ENCODE measurements at places on chromosomes 16 and 17.

DNA sequence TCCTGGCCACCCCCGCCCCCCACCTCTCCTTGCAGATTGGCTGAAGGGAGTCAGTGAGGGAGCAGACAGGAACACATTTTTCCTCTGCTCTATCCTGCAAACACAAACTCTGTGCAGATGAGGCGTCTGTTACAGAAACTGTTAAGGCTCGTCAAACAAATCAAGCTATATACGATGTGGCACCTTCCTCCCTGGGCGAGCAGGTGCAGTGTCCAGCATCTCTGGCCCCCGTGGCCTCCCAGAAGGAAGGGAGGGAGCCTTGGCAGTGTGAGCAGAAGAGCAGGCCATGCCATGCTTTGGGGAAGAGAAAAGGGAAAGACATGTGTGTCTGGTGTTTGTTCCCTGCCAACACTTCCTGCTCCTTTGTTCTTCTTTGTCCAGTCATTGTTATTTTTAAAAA, 267.8 kb downstream of the UTP18 start:
- no peak for DNase-seq

DNA sequence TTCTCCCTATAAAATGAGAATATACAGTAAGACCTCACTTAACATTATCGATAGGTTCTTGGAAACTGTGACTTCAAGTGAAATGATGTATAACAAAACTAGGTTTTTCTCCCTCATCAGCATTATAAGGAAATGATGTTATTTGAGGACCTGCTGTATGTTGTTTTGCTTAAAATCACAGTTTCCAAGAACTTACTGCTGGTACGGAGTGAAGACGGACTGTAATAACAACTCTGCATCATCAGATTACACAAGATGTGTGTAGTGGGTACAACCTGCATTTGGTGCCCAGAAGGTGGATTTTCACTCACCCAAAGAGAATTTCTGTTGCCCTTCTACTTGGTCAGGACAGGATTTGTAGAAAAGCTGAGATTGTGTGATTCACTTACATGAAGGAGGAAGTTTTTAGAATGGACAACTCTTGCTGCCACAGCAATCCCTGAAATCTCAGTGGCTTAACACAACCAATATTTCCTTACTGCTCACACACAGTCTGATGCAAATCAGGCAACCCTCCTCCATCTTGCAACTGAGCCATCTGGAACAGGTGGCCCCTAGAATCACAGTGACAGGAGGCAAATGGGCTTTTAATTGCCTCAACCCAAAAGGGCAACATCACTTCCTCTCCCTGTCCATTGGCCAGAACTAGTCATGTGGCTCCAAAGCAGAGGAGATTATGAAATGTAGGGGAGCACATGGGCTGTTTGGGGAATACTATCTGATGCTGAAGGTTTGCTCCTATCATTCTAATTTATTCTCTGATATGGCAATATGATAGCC, 67.6 kb upstream of the CACNG5 start:
- no peak for DNase-seq

DNA sequence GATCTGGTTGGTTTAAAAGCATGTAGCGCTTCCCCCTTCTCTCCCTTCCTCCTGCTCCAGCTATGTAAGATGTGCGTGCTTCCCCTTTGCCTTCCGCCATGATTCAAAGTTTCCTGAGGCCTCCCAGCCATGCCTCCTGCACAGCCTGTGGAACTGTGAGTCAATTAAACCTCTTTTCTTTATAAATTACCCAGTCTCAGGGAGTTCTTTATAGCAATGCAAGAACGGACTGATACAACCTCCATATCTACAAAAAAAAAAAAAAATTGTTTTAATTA, 16.6 kb upstream of the PDXDC1 start:
- no peak for DNase-seq

DNA sequence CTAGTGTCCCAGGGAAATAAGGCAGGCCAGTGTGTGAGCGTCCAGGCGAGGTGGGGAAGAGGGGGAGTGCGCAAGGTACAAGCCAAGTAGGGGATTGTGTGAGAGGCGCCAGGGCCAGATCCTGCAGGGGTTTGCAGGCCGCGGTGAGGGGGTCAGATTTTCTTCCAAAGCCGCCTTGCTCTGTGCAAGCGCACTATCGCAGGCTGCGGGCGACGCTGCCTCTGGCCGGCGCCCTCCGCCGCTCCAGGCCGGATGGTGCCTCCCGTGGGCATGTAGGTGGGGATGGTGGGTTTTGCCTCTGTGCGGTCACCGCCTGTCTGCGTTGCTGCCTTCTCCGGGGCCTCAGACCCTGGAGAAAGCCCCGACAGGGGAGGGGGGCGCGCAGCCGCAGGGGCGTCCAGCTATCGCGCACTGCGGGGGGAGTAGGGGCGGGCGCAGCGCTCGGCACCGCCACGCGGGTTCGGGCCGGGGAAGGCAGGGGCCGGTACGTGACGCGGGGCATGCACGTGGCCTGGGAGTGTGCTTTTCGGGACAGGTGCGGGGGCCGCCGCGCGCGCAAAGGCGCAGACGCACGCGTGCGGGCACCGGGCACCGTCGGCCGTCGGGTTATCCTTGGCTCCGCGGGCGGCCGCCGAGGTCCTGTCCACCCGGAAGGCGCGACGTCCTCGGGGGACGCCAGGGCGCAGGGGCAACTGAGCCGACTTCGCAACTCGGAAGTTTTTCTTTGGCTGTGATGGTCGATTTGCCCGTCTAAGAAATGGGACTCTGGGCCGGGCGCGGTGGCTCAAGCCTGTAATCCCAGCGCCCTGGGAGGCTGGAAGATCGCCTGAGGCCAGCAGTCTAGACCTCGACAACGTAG, 1.1 kb upstream of the HAPSTR1 start:
- DNase-seq: no peak

DNA sequence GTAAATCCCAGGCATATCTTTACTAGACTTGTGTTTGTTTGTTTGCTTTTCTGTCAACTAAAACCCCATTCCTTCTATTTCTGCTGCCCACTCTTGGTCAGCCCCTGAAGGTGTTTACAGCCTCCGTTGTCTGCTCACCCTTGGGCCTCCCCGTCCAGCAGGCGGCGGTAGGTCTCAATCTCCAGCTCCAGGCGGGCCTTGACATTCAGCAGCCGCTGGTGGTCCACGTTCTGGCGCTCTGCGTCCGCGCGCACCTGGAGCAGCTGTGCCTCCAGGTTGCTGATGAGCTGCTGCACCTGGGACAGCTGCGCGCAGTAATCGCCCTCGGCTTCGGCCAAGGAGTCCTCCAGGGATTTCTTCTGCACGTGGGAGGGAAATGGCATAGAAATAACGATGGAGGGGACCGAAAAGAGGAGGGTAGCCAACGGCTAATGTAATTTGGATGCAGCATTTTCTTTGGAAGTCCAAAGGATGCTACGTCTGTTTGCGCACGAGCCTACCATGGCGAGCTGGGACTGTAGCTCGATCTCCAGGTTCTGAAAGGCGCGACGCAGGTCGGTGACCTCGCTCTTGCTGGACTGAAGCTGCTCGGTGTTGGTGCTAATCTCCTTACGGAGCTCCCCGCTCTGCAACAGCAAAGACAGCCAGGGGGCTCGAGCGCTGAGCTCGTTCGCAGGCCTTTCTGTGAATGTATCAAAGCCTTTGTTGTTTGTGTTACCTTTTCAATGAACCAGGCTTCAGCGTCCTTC, 3.9 kb downstream of the KRT12 start:
- DNase-seq: no peak

- no peak for DNase-seq
Measured at GRCh38 chr17:27259356-27259755, 34.6 kb upstream of the WSB1 start.

GRCh38 chr17:27666831-27667560, 36.0 kb downstream of the LGALS9 start:
- no peak for DNase-seq

GRCh38 chr16:28098171-28098958, 34.9 kb upstream of the GSG1L start:
- DNase-seq: no peak

DNA sequence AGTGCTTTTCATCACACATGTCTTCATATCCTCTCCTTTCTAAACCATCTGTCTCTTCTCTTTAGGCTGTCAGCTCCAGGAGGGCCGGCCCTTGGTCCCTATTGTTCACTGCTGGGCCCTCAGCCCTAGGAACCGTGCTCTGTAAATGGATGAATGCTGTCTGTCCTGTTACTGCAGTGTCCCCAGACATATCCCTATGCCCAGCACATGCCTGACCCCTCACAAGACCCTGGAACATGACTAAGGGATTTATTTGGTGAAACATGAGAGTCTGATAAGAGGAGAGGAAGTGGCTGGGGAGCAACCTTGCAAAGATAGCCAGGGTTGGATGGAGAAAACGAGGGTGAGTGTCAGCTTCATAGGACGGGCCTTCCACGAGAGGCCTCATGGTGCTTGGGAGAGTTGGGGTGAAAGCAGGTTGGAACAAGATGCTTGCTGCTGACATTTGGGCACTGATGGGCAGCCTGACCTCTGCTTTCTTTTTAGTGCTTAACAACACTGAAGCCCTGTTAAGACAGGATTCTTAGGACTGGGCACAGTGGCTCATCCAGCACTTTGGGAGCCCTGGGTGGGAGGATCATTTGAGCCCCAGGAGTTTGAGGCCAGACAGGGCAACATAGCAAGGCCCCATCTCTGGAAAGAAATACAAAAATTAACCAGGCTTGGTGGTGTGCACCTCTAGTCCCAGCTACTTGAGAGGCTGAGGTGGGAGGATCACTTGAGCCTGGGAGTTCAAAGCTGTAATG, 39.0 kb downstream of the ABCC1 start:
- peak; percentile 54 for DNase-seq

DNA sequence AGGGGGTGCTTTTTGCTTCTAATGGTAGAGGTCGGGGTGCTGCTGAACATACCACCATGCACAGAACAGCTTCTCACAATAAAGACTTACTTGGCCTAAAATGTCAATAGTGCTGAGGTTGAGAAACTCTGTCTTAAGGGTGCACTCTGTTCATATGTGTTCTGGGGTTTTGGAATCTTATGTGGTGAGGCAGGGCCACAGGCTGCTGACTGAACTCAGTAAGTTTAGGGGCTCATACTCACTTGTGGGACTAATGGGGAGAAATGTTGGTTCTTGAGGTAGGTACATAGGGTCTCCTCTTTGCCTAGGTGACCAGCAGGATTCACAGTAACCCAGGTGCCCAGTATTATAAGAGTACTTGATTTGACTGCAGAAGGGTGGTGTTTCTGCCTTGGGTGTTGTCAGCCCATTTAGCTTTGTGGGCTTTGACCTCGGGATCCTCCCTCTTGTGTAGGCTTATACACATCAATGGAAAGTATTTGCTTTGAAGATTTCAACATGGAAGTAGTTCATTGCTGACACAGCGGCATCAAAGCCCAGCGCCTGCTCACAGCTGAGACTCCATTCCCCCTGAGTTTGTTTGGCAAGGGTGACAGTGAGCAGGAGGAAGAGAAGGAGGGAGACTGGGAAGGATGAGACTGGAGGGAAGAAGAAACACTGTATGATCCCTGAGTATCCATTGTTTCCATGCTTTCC, 17.2 kb downstream of the SLC7A6 start:
- DNase-seq: no peak

DNA sequence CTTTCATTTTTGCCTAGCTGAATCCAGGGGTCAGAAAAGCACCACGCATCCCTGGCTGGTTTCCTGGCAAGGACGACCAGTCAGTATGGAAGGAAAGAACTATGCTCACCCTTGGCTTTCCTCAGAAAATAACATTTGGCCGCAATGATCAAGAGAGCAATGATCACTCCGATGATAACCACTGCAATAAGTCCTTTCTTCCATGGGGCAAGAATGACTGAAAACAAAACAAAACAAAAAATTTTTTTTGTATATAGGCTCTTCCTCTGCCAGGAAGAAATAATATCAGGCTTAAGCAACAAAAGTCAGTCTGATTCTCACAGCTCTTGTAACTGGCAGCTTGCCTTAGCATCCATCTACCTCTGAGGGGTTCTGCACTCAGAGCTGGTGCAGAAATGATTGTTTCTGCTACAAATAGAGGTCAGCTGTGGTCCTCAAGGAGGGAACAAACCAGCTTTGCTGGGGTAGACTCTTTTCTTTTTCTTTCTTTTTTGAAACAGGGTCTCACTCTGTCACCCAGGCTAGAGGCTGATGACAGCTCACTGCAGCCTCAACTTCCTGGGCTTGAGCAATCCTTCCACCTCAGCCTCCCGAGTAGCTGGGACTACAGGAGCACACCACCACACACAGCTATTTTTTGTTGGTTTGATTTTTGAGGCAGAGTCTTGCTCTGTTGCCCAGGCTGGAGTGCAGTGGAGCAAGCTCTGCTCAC, 35.7 kb downstream of the PECAM1 start:
- DNase-seq: peak; percentile 76

GRCh38 chr17:17716837-17717523, 35.7 kb downstream of the RAI1 start:
- DNase-seq: no peak

DNA sequence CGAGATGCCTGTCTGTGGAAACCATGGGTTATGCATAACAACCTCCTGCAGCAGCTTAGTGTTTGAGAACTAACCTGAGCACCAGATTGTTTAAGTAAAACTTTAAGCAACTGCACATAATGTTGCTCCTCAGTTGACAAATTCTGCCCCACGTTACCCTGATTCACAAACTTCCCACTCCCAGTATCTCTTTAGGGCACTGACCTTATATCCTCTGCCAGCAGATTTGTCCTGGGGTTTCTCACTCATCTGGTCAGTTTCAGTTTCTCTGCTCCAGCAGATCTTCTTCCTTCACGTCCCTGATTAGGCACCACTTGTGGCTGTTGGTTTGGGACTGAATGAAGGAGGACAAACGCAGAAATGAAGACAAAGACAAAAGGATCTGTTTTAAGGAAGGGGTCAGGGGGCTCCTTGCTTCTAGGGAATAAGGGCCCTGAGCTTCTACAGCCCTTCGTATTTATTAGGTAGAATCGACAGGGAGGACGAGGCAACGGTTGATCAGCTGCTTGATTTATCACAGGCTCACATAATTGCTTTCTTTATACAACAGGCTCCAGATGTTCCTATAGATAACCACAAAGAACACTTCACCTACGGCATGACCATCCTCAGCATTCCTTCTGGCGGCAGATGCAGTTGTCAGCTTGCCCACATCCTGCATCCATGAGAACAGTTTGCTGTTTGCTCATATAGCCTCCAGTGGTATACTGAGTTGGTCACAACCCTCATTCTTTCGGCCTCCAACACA, 13.5 kb upstream of the ZNF689 start:
- DNase-seq: no peak

DNA sequence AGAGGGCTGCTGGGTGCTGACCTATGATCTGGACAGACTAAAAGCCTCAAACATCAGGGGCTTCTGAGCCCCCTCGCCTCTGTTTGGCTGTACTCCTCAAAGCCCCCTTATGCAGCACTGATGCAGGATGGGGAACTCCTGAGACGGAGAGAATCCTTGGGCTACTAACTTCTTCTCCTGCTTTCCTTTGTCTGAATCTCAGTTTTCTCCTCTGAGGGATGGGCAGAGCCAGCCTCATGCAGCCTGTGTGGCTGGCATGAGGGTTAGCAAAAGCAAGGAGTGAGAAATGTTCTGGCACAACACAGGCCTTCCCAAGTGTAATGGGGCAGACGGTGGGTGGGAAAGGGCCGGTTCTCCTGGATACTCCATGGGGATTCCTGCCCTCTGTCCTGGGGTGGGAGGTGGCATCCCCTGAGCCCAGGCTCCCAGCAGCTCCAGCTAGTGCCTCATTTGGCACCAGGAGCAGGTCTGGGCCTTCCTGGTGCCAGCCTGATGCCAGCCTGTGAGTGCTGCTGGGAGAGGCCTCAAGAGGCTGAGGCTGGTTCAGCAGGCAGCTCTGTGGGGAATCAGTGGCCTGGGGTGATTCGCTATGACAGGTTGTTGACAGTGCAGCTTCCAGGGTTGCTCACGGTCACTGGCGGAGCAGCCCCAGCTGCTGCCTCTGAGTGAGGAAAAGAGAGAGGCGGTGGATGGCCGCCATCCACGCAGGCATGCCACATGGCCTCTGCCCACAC, 4.0 kb upstream of the BRD7 start:
- no peak for DNase-seq

GRCh38 chr17:76237859-76238313, 2.4 kb downstream of the RNF157 start:
- DNase-seq: no peak

All from iris pigment epithelial cell (primary cell).